Activated T-helper 1 cell treated with anti-CD3 and anti-CD28 coated beads, Interleukin-12 subunit alpha, Interleukin-12 subunit beta, Interleukin-2, Interleukin-4 antibody, amounts not matched to agents 30 ng/mL and 10 ng/mL and 1 ng/mL, durations not matched to agents 14 hours and 24 hours and 36 hours (primary cell): ENCODE measurements at places on chromosomes 13 and 19. TPM values are rescaled to one million over a fixed set of nuclear protein-coding genes. Genes with fewer than 3 reads are reported as not detected.
A peak's percentile ranks its signal among the peaks of the same experiment; 100 is the strongest.

DNA sequence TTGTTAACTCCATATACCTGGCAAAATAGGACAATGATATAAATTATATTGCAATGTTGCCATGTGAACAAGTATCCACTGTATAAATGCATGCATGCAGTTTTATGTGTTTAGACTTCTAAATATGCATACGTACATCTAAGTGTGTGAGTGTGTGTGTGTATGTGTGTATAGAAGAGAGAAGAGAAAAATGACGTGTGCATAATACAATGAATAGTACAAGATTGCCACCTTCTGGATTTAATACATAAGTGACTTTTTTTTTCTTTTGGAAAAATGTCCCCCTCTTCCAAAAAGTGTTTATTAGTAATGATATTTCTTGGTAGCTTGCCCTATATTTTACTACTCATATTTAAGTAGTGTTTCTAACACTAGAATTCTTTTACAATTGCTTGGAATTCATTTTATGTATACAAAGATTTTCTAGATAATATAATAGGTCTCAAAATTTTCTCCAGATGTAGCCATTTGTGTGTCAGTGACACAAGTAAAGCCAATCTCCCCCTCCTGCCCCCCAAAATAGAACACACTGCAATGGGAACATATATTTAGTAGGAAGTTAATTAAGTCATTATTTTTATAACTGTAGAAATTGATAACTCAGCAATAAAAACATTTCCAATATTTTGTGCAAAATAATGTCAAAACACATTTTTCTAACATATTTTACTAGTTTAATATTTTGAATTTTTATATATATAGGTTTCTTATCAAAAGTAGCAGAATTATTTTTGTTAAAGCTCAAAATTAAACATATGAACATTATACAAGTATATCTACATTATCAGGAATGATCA is 783.3 kb upstream of the ATXN8OS start:
- DNase-seq, result no peak

DNA sequence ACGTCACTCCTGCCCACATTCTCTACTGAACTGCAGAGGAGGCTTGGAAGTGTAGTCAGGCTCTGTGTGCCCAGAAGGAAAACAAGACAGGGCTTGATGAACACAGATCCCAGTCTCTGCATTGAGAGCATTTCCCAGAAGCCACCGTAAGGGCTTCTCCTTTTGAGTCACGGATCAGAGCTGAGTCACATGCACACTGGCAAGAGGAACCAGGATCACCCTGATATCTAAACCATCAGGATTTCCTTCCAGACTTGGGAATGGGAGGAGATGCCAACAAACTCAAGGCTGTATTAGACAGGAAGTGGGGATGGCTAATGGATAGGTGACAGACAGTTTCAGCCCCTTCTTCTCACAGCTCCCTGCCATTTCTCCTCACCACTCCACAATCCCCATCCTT is 17.7 kb upstream of the FBXO17 start:
- DNase-seq, result no peak

- no peak for DNase-seq
These were observed 24.8 kb upstream of the PLA2G4C start for GRCh38 chr19:48135411-48135810.

- DNase-seq, result no peak
These were observed 450 bp downstream of the NDUFA11 start for GRCh38 chr19:5903056-5903623.

DNA sequence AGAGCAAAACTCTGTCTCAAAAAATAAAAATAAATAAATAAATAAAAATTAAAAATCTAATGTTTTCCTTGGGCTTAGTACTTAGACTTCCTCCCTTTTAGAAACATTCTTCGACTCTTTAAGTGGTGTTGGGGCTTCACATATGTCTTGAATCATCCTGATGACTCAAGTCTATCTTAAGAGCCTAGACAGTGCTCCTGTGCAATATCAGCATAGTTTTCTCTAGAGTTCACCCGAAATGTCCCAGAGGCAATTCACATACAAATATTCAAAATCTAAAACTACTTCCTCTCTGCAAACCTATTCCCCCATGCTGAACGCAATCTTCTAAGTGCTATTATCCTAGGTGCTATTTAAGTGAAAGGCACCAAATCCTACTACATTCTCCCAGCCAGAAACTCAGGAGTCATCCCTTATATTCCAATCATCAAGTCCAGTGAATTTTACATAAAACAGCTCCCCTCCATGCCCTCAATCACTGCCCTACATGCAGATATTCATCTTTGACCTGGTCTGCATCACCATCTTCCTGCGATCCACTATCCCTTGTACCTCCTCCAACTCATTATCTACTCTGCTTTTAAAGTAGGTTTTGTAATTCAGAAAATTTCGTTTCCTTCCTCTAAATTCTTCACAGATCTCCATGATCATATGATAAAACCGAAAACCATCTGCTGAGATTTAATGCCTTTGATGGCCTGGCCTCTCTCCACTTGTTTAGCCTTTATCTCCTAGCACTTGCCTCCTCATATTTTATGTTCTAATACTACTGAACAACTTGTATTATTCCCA is 102.7 kb downstream of the ELF1 start:
- no peak for DNase-seq

GRCh38 chr19:435707-436412 is 25.0 kb downstream of the SHC2 start:
- DNase-seq, result no peak

- DNase-seq, result no peak
These were observed 1519.6 kb downstream of the PCDH9 start for GRCh38 chr13:65710514-65710913.

GRCh38 chr19:17205237-17206140 is 9.7 kb upstream of the USE1 start:
- DNase-seq, result peak; percentile 44

DNA sequence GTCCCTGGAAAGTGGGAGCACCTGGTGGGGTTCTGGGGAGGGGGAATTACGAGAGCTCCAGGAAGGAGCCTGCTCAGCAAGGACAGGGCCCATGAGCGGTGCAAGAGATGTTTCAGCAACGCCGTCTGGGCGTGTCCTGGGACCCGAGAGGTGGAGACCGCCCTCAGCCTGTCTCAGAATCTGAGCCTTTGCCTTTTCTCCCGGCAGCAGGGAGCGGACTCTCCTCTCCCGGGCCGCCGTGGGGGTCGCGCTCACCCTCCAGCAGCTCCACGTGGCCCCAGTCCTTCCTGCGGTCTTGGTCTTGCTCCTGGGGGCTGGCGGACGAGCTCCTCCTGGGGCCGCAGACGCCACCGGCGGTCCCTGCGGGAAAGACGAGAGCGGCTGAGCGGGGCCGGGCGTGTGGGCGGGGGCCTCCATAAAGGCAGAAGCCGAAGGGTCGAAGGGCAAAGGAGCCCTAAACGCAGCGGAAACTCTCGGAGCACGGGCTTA is 714 bp downstream of the POLRMT start:
- no peak for DNase-seq

DNA sequence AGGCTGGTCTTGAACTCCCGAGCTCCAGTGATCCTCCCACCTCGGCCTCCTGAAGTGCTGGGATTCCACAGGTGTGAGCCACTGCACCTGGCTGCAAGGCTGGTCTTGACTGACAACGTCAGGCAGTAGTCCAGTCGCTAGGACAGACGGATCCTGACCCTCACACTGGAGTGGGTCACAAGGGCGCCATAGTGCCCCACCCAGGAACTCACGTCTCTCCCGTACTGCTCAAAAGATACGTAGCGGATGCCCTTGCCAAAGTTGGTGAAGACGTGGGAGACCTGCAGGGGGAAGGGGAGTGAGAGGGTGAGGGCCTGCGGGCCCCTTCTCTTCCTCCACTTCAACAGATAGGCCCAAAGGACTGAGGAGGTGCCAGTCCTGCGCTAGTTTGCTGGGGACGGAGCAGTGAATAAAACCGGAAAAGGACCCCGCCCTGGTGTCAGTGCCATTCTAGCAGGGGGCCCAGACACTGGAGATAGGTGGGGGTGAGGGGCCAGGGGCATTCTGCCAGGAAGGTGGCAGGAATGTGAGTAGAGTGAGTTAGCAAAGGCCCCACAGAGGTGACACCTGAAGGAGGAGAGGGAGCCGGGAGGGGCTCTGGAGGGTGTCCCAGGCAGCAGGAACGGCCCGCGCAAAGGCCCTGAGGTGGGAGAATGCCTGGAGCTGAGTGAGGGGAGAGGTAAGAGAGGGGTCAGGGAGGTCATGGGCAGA is 11.9 kb downstream of the MRPS12 start:
- DNase-seq, result no peak

Gene AP3D1
- 120 and 124 TPM in 2 replicates for total RNA-seq

Gene MISP
- total RNA-seq, result not detected in 2 replicates
